Lung (tissue), 17 donors: ENCODE measurements at places on chromosomes 5 and 9. TPM values are rescaled to one million over a fixed set of nuclear protein-coding genes. Genes with fewer than 3 reads are reported as not detected.

TMEM252 gene
- polyA plus RNA-seq: not detected

- H3K4me3 ChIP-seq: no peak overlapping the region
- no peaks in the 10 kb centered on the region for H3K27me3 ChIP-seq
- H3K36me3 ChIP-seq: no peaks in the 10 kb centered on the region
- H3K4me1 ChIP-seq: no peaks in the 10 kb centered on the region
- H3K27ac ChIP-seq: peak overlapping the region; percentile 57
- DNase-seq: peak; percentile 73
These were observed 121.2 kb downstream of the CEMIP2 start for GRCh38 chr9:71647094-71647591.

GRCh38 chr9:133953976-133954709 lies 38.0 kb downstream of the VAV2 start:
- H3K4me3 ChIP-seq: no peak overlapping the region
- H3K27ac ChIP-seq: no peak overlapping the region
- H3K27me3 ChIP-seq: no peaks in the 10 kb centered on the region
- H3K36me3 ChIP-seq: no peaks in the 10 kb centered on the region
- peaks cover 54% of the 10 kb centered on the region for H3K4me1 ChIP-seq

DNA sequence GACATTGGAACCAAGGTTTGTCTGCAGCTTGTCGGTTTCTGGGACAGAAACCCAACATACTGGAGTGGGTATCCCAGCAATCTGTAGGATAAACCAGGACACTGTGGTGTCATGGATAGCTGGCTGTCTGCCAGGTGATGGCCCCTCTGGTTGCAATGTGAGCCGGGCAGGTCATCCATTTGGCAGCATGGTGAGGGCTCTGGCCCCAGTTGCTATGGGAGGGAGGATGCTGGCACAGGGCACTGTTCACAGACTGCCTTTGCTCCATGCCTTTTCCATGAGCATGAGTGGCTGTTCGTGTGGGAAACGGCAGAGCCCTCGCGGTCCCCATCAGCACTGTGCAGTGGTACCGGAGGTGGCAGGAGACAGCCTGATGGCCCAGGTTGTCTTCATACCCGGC lies 6.4 kb downstream of the S1PR3 start:
- no peaks in the 10 kb centered on the region for H3K36me3 ChIP-seq
- H3K27ac ChIP-seq: no peak overlapping the region
- DNase-seq: no peak
- H3K27me3 ChIP-seq: no peaks in the 10 kb centered on the region
- H3K4me3 ChIP-seq: no peak overlapping the region
